Stimulated activated CD4-positive, alpha-beta T cell treated with anti-CD3 and anti-CD28 coated beads, Interleukin-12 subunit alpha, Interleukin-12 subunit beta, amount 100 ng/mL, for 4 hours (primary cell): ENCODE measurements at places on chromosomes 2 and 18.
A peak's percentile ranks its signal among the peaks of the same experiment; 100 is the strongest.

GRCh38 chr2:46344706-46345105 lies 47.5 kb downstream of the EPAS1 start:
- DNase-seq, result no peak

DNA sequence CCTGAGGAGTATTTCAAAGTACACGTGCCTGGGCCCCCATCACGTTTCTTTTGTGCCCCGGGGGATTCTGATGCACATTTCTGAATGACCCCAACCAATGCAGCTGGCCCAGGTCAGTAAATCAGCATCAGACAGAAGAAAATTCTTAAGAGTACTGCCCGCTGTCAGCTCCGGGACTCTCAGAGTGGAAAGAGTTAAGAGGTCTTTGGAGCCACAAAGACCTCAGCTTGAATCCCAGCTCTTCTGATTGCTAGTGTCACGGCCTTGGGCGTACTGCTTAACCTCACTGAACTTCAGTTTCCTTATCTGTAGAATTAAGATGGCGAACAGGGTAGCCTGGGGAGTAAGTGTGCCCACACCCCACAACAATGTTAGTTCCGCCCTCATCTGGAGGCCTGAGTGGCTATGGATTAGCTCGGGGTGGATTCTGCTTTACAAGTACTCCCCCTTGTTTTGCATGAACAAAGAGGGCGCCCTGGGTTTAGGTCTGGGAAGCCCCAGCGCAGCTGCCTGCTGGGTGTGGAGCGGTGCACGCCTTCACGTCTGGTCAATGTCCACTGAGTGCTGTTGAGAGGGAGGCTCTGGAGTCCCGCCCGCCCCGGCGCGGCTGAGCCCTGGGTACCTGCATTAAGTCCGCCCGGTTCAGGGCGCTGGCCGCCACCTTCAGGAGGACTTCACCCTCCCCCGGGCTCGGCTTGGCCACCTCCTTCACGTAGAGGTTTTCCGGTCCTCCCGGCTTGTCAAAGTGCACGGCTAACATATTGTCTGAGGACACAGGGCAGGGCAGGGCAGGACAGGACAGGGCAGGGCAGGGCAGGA lies 858 bp downstream of the TP53I3 start:
- DNase-seq, result no peak

DNA sequence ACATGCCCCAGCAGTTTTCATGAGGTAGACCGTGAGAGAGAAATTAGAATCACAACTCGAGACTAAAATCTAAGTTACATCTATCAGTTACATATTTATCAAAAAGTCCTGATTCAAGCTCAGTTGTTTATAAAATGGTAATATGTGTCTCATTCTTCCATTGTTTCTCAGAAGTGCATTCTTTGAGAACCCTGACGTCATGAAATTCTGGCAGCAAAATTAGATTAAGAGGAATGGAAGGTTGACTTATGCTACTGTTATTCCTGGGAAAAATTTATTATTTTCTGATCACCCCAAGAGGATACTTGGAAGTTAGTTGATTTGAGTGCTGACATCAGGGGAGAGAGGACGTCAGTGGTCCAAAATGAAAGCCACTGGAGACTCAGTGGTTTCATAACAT lies 1864.8 kb upstream of the LRRTM1 start:
- no peak for DNase-seq

GRCh38 chr2:218274586-218274985 lies 4.3 kb downstream of the PNKD start:
- DNase-seq, result no peak

DNA sequence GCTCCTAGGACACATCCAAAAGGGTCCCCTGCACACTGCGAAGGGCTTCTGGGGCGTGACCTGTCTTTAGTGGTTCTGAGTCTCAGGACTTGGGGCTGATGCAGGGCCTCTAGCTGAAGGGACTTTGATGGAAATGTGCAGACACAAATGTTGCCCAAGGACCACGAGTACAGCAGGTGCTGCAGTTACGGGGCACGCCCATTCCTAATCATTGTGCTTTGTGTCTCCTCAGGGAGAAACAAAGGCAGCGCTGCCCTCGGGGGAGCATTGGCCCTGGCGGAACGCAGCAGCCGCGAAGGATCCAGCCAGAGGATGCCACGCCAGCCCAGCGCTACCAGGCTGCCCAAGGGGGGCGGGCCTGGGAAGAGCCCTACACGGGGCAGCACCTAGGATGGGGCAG lies 8.0 kb downstream of the TUBA3E start:
- no peak for DNase-seq

GRCh38 chr2:25726522-25726921 lies 53.1 kb upstream of the DTNB start:
- DNase-seq, result no peak

GRCh38 chr2:28391564-28392296 lies 928 bp upstream of the FOSL2 start:
- DNase-seq, result peak; percentile 58

GRCh38 chr2:233690444-233690843 lies 2.2 kb upstream of the UGT1A6 start:
- no peak for DNase-seq

DNA sequence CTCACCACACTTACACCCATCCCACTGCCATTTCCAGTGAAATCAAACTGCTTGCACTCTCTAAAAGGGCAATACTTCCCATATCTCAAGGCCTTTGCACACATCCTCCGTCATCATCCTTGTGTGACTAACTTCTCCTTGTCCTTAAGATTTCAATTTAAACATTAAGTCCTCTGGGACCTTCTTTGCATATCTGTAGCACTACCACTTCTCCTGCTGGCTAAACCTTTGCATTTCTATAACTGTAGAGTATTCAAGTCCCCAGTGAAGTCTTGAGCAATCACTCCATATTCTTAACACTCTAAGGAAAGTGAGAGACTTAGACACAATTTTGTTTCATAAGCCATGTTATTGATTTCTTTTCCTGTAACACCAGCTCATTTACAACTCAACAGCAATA lies 136.8 kb upstream of the EPHA4 start:
- no peak for DNase-seq

GRCh38 chr2:134154246-134154645 lies 99.6 kb upstream of the MGAT5 start:
- no peak for DNase-seq

- no peak for DNase-seq
Measured at GRCh38 chr2:62300925-62301324, 105.0 kb downstream of the B3GNT2 start.

GRCh38 chr18:4360221-4360715 lies 94.8 kb downstream of the DLGAP1 start:
- DNase-seq, result no peak

- no peak for DNase-seq
Measured at GRCh38 chr2:3461801-3462492, 57.4 kb downstream of the ADI1 start.

GRCh38 chr2:227462972-227463931 lies 8.7 kb upstream of the AGFG1 start:
- no peak for DNase-seq

DNA sequence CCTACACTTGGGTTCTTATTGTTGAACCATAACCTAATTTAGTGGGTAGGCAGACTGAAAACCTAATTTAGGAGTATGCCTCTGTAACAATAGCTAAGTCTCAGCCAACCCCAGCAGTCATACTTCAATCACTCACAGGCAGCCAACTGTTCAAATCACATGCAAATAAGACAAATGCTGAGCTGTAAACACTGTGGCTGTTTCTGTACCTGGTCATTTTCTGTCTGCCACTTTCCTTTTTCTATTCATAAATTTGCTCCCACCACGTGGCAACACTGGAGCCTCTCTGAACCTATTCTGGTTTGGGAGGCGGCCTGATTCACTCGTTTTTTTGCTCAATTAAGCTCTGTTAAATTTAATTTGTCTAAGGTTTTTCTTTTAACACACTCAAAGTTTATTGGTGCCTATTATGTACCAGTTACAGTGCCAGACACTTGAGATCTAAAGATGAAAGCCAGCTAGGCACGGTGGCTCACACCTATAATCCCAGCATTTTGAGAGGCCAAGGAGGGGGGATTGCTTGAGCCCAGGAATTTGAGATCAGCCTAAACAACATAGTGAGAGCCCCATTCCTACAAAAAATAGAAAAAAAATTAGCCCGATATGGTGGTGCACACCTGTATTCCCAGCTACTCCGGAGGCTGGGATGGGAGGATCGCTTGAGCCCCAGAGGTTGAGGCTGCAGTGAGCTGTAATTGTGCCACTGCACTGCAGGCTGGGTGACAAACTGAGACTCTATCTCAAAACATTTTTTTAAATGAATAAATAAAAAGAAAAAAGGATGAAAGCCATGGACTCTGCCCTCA lies 41.1 kb downstream of the THNSL2 start:
- no peak for DNase-seq

DNA sequence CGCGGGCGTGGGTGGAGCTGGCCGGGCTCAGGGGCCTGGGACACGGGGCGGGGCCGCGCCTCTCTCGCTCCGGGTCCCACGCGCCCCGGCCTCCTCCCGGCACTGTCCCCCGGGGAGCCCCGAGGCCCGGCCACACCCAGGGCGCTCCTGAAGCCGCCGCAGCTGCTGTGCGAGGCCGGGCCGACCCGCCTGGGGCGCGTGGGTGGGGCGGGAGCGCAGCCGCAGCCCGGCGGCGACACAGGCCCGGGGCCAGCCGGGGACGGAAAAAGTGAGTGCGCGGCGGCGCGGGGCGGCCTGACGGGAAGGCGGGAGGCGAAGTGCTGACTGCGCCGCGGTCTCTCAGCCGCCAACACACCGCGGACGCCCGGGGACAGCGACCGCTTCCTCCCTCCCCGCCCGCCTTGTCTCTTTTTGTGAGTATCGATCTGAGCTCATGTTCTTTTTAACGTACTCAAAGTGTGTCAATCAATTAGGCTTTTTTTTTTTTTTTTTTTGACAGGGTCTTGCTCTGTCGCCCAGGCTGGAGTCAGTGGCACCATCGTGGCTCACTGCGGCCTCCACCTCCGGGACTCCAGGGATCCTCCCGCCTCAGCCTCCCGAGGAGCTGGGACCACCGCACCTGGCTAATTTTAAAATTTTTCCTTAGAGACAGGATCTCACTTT lies 14.5 kb downstream of the PDCD1 start:
- DNase-seq, result peak; percentile 85

GRCh38 chr2:237574894-237575868 lies 8.8 kb downstream of the PRLH start:
- no peak for DNase-seq

DNA sequence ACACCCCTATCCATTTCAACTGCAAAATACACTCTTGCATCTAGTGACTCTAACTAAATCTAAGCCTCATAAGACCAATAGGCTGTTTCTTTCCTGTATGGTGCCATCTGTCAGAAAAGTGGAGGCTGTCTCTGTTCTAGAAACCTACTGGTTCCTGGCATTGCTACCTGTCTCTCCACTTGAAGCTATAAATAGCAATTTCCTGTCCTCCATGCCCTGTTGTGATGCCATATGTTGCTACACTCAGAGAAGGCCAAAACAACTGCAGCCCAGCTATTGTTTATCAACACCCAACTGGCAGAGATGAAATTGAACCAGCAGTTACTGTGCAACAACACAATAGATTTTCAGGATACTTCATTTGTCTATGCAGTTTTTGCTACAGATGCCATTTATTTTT lies 1355.1 kb upstream of the SLC39A10 start:
- no peak for DNase-seq
